ENCODE measurements at places on chromosomes 2 and 18.

DNA sequence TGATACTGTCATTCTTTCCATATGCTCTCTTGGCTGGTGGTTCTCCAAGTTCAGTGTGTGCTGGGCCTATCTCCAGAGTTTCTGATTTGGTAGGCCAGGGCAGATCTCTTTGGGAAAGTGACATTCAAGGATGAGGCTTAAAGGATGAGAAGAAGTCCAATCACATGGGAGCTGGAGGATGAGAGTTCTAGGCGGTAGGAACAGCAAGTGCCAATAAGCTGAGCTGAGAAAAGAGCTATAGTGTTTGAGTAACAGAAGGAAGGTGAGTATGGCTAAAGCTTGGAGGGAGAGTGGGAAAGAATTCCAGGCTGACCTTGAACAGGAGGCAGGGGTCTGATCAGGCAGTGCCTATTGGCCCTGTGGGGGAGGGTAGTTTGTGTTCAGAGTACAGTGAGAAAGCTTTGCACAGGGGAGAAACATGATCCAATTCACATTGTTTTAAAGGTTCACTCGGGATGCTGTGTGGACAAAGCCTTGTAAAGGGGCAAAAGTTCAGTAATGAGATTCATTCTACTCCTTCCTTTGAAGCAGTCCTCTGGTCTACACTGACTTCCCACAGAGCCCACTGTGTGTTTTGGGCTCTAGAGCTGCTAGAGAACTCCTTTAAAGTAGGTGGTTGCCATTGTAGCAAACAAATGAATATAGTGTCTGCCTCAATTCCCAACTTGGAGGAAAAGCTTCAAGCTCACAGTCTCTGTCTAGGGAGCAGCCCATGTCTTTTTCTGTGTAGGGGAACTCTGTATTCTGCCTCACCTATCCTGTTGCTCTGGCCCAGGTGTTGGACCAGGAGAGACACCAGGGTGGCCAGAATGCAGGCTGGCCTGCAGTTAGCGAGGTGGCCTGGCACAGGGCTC is 81.8 kb downstream of the FASTKD2 start:
- DNase-seq: no peak

DNA sequence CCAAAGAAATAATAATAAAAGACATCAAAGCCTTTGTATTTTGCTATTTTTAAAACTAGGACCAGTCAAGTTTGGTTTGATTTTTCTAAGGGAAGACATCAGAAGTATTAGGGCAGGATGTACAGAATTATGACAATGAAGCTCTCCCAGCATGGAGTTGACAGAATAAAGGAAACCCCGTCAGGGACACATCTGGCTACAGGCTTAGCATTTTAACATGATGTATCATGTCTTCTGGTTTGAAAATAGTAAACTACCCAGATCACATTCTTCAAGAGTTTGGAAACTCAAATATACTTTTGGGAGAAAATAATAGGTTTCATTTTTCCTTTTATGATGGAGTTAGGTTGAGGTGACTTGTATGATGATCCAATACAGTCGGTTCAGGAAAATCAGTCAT is 552.0 kb upstream of the CDH2 start:
- peak; percentile 19 for DNase-seq

GRCh38 chr18:76437011-76437410 is 58.0 kb downstream of the ZNF516 start:
- DNase-seq: no peak

DNA sequence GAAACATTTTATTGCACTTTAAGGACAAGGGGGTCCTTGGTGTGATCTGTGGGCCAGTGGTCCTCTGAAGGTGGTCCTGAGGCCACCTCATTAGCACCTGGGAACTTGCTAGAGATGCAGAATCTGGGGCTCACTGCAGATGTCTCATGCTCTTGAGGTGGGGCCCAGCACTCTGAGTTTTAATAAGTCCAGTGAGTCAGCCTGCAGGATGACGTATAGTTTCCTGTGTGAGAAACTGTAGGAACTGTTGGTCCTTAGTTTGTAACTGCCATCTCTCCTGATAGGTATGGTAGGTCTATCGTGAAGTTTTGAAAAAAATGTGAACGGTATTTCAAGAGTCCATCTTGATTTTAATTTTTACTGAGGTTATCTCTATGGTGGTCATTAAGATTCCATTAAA is 2.8 kb downstream of the TRPM8 start:
- no peak for DNase-seq

GRCh38 chr18:42578792-42579191 is 536.7 kb downstream of the RIT2 start:
- DNase-seq: peak; percentile 14

GRCh38 chr2:142082368-142082767 is 48.4 kb downstream of the LRP1B start:
- no peak for DNase-seq

DNA sequence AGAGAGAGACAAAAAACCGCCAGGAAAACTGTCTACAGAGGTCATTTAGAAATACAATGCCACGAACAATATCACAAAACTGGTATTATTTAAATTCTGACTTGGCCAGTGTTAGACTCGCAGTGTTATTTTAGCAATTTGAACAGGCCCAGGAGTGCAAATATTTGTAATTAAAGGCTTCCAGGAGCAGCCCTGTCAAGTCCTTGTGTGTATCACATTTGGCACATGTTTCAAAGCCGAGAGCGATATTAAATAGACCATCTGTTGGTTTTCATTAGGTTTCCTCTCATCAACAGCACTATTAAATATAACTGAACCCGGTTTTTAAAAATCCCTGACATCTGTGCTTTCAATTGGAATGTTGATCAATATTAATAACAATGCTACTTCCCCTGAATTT is 656.9 kb downstream of the TSN start:
- no peak for DNase-seq

- no peak for DNase-seq
Measured at GRCh38 chr2:217915706-217916105, 87.1 kb downstream of the TNS1 start.

GRCh38 chr2:125456693-125457363 is 1199.1 kb upstream of the GYPC start:
- no peak for DNase-seq

DNA sequence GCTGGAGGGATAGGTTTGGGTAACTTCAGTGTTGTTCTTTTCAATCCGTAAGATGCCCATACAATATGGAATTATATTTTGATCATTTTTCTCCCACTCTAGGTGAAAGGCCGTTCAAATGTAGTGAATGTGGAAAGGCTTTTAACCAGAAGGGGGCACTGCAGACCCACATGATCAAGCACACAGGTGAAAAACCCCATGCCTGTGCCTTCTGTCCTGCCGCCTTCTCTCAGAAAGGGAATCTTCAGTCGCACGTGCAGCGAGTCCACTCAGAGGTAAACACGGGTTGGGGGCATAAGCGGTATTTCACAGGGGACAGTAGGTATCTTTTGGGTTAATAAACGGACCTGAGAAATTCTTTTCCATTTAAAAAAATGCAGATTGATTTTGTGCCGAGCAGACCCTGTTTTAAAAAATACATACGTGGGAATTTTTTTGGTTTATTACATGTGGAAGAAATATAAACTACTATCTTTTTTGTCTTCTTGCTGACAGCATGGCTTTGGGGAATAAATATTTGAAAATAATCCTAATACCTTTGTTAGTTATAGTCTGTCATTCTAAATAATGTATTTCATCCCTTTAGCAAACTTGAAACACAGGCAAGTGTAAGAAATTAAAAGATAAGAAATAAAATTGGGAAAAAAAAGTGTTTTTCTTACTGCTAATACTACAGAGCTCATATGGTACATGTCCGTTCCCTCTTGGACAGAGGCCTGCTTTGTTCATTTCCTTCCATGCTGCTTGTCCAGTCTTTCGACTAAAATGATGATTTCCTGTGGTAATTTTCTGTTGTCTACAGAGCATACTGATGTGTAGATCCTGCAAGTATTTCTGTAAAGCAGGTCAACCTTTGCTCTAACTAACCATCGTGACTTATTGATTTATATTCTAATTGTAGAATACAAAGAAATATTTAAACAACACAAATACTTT is 53.3 kb downstream of the ZNF236 start:
- peak; percentile 39 for DNase-seq

DNA sequence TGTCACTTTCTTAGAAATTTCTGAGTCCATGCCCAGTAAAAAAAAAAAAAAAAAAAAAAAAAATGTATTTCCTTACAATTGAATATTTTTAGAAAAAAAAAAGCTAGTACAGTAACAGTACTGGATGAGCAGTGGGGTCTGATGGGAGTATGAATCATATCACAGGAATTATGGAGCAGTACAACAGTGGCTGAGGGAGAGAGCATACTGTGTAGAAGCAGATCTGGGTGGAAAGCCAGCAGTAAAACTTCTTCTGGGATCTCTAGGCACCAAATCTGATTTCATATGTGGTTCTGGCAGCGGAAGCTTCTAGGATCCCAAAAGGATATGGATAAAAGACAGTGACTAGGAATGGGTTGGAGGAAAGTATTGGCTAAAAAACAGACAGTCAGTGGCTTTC is 414.9 kb upstream of the FSHR start:
- DNase-seq: no peak

GRCh38 chr2:17148407-17149145 is 369.7 kb downstream of the RAD51AP2 start:
- DNase-seq: no peak

DNA sequence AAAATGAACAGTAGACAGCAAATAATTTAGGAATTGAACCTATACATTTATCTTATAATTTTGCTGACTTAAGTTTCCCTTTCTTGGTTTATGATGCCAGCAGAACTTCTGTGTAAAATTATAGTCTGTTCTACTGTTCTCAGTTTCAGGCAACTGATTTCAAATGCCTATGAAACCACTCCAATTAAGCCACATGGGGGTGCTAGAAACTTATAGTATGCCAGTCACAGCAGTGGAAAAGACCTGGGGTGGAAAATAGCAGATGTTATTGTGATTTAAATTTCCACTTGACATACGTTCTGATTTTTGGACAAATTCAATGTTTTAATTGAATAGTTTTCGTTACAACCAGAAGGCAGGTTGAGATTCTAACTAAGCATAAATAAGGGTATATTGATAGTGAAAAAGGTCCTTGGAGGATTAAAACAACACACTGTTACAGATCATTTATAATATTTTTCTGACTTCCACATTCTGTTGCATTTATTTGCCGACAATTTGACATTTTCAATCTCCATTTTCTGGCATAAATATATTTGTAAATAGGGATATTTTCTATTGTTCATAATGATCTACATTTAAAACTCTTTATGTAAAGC is 61.4 kb downstream of the CPS1 start:
- peak; percentile 62 for DNase-seq

DNA sequence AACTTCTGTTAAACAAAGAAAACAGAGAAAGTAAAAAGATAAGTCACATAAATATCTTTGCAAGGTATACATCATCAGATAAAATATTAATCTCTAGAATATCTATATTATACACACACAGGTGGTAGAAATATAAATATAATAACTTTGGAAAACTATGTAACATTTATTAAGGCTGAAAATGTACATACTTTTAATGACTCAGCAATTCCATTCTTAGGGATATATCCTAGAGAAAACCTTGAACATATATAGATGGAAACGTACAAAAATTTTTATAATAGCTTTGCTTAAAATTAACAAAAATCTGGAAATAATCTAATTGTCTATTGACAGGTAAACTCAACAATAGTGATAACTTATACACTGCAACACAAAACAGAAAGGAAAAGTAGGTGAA is 381.3 kb downstream of the GPD2 start:
- no peak for DNase-seq

DNA sequence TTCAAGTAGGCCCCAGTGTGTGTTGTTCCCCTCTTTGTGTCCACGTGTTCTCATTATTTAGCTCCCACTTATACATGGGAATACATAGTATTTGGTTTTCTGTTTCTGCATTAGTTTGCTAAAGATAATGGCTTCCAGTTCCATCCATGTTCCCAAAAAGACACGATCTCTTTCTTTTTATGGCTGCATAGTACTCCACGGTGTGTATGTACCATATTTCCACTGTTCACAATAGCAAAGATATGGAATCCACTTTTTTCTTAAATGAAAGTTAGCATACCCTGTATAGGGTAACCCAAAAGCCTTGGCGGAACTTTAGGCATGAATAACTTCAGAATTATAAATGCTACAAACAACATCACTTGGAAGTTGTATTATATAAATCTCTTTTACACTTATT is 83.4 kb upstream of the NDUFV2 start:
- no peak for DNase-seq

DNA sequence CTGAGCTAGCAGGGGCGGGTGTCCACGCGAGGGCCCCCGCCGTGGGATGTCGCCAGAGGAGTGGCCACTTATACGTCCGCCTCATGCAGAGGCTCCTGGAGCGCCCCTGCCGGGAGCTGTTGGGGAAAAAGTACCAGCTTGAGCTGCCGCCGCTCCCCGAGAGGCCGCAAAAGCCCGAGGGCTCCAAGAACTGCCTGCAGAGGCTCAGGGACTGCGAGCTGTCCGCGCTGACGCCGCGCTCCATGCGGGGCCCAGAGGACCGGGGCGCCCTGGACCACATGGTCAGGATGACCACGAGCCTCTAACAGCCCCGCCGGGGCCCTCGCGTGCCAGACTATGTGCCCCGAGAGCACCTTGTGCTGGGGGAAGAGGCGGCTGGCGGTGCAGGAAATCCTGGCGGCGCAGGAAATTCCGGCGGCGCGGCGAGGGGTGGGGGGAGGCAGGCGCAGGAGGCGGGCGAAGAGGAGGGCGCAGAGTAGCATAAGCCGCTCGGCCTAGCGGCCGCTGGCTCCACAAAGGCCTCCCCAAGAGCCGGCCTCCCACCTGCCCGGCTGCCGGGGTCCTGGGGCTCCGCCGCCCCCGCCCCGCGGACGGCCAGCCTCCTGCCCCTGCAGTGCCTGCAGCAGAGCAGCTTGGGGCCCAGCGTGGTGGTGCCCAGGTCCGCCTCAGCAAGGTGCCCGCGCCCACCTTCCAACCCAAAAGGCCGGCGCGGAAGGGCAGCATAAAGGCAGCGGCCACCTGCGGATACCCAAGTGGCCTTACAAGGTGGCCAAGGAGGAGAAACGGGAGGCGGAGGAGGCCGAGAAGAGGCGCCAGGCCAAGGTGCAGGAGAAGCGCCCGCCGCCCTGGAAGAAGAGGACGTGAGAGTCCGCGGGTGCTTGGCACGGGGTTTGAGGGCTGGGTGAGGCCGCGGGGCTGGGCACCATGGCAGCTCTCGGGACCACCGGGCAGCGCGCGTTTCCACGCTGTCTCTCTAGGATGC is 42.1 kb upstream of the TRIM43B start:
- DNase-seq: peak; percentile 82
